ENCODE measurements at places on chromosomes 7 and 10.

GRCh38 chr7:106128836-106129235, 16.7 kb upstream of the SYPL1 start:
- no peak for DNase-seq

DNA sequence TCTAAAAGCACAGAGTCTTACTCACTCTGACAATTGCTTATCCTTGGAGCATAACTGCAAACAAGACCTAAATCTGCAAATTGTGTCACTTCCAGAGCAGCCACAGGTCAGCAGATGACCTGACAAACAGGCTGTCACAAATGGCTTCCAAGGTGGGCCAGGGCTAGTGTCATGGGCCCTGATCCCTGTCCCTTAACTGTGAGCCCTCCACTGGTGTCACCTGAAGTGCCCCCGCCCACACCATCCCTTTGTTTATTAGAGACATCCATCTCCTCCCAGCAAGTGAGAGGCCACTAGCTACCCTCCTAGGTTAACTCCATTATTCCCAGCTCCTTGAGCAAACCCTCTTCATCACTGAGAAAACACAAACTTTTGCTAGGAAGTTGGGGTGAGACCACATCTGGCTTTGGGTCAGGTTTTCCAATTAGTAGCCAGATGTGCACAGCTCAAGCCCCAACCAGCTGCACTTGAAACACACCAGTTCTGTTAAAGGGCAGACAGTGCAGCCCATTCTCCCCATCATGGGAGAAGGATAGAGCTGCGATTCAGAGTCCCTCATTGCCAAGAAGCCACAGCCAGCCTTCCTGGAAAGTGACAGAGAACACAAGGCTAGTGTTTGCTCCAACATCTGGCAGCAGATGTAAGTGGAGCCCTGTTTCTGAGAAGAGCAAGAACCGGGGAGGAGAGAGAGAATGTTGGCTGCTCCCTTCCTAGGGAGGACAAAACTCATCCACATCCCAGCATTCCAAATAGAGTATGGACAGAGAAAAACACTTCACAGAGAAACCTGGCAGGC, 75.7 kb upstream of the NANOS1 start:
- peak; percentile 17 for DNase-seq

- DNase-seq: peak; percentile 7
Measured at GRCh38 chr10:103541616-103542015, 48.1 kb downstream of the NEURL1 start.

DNA sequence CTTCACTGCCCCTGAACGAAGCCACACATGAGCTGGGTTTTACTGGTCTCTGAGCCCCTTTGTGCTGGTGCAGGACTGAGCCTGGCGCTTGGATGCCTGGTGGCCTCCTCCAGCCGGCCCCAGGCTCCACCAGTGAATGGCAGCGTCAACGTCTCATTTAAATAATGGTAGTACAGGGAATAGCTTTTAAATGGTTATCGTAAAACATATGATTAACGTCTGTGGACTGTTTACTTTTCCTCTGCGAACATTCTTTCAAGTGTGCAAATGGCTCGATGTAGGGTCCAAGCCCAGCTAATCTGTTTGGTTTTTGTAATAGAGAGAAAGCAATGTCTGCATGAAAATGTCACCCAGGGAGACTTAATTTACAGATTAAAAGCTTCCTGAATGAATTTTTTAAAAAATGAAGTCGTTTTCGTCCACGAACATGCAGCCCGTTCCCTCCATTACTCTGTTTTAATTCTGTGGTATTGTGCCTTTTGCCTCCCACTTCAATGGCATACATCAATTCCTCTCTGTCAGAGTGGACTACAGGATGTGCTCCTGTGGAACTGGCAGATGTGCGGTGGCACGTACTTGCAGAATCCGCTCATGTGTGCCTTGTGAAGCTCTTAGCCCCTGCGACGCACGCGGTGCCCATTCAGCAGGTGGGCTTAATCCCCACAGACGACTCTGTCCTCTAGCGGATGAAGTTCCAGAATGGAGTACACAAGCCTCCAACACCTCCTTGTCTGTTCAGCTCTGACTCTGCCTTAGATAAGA, 192.7 kb downstream of the TCF7L2 start:
- DNase-seq: no peak

DNA sequence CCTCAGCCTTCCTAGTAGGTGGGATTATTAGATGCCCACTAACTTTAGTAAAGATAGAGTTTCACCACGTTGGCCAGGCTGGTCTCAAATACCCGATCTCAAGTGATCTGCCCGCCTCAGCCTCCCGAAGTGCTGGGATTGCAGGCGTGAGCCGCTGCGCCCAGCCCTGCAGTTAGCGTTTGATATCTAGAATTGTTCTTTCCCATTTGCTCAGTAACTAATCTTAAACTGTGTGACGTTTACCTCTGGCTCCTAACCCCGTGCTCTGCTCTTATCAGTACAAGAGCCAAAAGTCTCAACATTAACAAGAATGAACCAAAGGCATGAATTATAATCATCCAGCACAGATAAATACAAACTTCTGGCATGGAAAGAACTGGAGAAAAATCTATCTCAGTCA, 47.4 kb downstream of the IGF2BP3 start:
- no peak for DNase-seq

- no peak for DNase-seq
Measured at GRCh38 chr10:74072503-74072902, 74.6 kb downstream of the VCL start.
